ENCODE measurements at places on chromosomes 5 and 9.

- no peak for DNase-seq
- no peaks in the 10 kb centered on the region for H3K4me1 ChIP-seq
- H3K4me3 ChIP-seq = no peak overlapping the region
- H3K27ac ChIP-seq = no peak overlapping the region
- no peaks in the 10 kb centered on the region for H3K27me3 ChIP-seq
- no peaks in the 10 kb centered on the region for H3K36me3 ChIP-seq
Measured at GRCh38 chr5:42436051-42436450, 12.8 kb downstream of the GHR start.

DNA sequence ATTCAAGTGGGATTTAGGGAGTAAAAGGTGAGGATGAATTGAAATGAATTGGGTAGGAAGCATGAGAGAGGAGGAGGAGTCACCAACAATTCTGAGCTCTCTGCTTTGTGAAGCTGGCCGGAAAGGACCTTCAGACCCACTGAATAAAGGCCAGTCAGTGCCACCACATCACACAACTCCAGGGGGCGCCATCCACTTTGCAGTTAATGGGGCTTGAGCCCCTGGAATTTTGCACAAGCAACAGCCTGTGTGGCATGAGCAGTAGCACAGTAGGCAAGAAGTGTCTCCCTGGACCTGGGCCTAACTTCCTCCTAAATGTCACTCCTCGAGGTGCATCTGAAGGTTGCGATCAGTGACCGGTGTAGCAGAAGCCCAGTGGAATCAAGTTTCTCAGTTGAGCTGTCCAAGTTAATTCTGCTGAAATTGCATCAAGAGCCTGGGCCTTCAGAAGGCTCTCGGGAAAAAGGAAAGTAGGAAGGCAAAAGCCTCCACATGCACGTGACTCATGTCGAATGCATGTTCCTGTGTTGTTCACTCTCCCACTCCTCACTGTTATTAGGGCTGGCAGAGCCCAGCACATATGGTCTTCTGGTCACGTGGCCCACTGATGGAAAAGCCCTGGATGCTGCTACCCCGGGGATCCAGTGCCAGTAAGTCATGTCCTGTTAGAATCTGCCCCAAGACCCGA, 27.8 kb upstream of the GLIS3 start:
- no peaks in the 10 kb centered on the region for H3K4me1 ChIP-seq
- H3K4me3 ChIP-seq = no peak overlapping the region
- H3K36me3 ChIP-seq = no peaks in the 10 kb centered on the region

GRCh38 chr5:66864240-66864884, 268.2 kb downstream of the MAST4 start:
- H3K4me1 ChIP-seq = peaks cover 4% of the 10 kb centered on the region
- H3K27ac ChIP-seq = no peak overlapping the region
- no peaks in the 10 kb centered on the region for H3K36me3 ChIP-seq
- no peaks in the 10 kb centered on the region for H3K27me3 ChIP-seq
- no peak overlapping the region for H3K4me3 ChIP-seq

DNA sequence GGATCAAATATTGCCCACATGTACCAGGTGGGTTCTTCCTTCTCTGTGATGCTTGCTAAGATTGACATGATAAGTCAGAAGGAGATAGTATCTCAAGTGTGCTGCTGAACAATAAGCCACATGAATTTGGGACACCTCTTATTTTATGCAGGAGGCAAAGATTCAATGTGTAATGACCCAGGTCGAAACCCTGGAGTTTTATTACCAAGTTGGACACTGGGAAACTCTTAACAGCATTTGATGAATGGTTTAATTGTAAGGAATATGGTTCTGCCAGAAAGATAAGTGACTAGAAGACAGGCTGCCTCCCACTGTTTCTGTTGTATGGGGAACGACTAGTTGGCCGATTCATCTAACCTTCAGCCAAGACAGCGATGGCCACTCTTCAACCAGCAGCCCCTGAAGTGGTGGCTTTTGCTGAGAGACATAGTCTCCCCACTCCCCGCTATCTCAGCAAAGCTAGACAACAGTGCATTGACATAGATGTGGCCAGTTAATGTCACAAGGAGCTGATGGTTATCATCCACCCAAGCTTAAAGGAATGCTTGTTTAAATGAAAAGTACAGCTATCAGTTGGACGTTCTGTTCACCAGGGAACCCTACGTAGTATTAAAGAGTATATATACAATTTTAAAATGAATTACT, 407.7 kb downstream of the KDM4C start:
- H3K4me1 ChIP-seq = no peaks in the 10 kb centered on the region
- H3K27ac ChIP-seq = no peak overlapping the region
- no peaks in the 10 kb centered on the region for H3K36me3 ChIP-seq

DNA sequence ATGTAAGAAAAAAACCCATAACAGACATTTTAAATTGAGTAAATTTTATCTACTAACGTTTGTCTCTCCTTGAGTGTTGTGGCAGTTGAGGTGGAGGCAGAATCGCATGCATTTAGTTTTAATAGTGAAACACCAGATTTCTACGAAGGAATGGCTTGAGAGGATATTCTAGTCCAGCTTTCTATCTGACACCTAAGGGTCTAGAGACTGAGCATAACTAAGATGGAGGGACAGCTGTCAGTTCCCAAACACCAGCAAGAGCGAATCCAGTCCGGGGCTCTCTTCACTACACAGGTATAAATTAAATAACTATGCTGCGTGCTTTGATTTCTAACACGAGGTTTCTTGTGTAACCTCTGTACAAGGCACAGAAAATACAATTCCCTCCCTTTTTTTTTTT, 1.4 kb downstream of the NCBP1 start:
- no peaks in the 10 kb centered on the region for H3K27me3 ChIP-seq
- no peak overlapping the region for H3K4me3 ChIP-seq
- no peak overlapping the region for H3K27ac ChIP-seq
- H3K36me3 ChIP-seq = no peaks in the 10 kb centered on the region
- peaks cover 6% of the 10 kb centered on the region for H3K4me1 ChIP-seq

- H3K27ac ChIP-seq = no peak overlapping the region
- H3K4me1 ChIP-seq = no peaks in the 10 kb centered on the region
- no peak overlapping the region for H3K4me3 ChIP-seq
- peak; percentile 48 for DNase-seq
Measured at GRCh38 chr9:136645903-136646754, 16.6 kb upstream of the EGFL7 start.

DNA sequence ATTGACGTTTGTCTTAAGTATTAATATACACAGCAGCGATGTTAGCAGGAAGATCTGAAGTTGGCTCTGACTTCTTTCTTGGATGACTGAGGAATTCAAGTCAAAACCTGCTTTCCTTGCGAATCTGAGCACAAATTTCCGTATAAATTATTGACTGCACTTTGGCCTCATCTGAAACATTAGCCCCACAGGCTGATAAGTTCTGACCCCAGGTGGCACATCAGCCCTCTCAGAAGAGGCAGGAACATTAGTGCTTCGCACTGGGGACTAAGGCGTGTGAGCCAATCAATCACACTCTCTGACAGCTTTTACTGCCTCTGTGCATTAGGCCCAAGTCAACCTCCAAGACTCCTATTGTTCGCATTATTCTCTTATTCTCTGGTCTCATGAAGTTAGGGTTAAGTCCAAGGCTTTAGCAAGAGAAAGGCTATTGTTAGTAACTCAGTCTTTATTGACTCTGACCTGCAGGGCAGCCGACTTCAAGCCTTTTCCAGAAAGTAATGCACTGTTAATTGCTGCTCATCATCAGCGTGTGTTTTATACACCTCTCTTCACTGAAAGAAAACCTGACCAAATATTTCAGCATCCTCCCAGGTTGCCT, 84.2 kb downstream of the ZNF608 start:
- DNase-seq = no peak
- peaks cover 14% of the 10 kb centered on the region for H3K4me1 ChIP-seq
- H3K27ac ChIP-seq = no peak overlapping the region

- no peak for DNase-seq
- no peak overlapping the region for H3K27ac ChIP-seq
- no peak overlapping the region for H3K4me3 ChIP-seq
- peaks cover 27% of the 10 kb centered on the region for H3K36me3 ChIP-seq
- H3K27me3 ChIP-seq = no peaks in the 10 kb centered on the region
Measured at GRCh38 chr5:132884548-132884947, 11.1 kb downstream of the LEAP2 start.

- peak overlapping the region; percentile 65 for H3K27ac ChIP-seq
- peaks cover 15% of the 10 kb centered on the region for H3K4me1 ChIP-seq
- H3K36me3 ChIP-seq = no peaks in the 10 kb centered on the region
- no peaks in the 10 kb centered on the region for H3K27me3 ChIP-seq
- DNase-seq = no peak
- peak overlapping the region; percentile 100 for H3K4me3 ChIP-seq
Measured at GRCh38 chr9:134066913-134067851, 644 bp downstream of the BRD3 start.

- H3K27ac ChIP-seq = no peak overlapping the region
- H3K4me3 ChIP-seq = no peak overlapping the region
- H3K27me3 ChIP-seq = no peaks in the 10 kb centered on the region
- no peak for DNase-seq
- peaks cover 77% of the 10 kb centered on the region for H3K36me3 ChIP-seq
- H3K4me1 ChIP-seq = no peaks in the 10 kb centered on the region
Measured at GRCh38 chr9:134152022-134152448, 12.3 kb downstream of the RNU6ATAC start.

DNA sequence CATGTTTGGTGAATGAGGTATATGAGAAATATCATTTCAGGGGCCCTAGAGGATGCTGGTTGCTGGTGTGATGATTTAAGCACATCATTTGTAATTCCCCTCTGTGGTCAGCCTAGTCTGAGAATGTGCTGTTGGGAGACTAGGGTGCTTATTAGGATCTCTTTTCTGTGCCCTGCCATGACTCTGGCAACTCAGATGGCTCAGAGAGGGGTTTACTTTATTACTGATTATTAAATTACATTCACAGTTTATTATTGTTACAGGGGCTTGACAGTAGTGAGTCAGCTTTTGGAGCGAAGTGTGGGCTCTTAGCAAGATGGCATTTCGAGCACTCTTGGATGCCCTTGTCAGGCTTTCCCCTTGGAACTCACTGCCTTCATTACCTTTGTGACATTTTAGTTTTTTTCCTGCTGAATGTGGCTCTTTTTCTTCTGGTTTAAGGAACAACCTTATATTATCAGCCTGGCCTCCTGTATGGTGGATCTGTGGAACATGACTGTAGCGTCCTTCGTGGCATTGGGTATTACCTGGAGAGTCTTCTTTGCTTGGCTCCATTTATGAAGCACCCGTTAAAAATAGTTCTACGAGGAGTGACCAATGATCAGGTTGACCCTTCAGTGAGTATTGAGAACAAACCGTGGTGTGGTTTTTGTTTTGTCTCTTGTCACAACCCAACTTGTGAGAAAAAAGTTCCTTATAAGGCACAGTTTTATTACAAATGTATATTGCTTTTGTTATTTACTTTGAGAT, 33.8 kb downstream of the RCL1 start:
- no peaks in the 10 kb centered on the region for H3K27me3 ChIP-seq
- no peak overlapping the region for H3K4me3 ChIP-seq
- no peak for DNase-seq
- H3K27ac ChIP-seq = no peak overlapping the region
- H3K4me1 ChIP-seq = no peaks in the 10 kb centered on the region
- H3K36me3 ChIP-seq = no peaks in the 10 kb centered on the region

DNA sequence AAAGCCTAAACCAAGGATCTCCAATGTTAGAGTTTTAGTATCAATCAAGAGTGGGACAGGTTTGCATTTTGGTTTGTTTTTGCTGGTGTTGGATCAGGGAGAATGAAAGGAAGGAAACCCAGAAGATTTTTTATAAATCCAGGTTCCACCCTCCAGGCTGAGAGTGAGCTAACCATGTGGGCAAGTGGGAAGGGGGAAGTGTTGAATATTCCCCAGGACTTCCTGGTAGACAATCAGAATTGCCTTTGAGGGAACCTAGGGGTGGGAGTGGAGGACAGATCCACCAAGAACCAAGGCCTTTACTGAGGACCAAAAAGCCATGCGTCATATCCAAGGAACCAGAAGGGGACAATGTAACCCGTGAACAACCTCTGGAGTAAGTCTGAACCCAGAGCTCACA, 33.5 kb upstream of the PIK3R1 start:
- H3K36me3 ChIP-seq = no peaks in the 10 kb centered on the region
- H3K27me3 ChIP-seq = no peaks in the 10 kb centered on the region
- H3K4me1 ChIP-seq = no peaks in the 10 kb centered on the region
- H3K4me3 ChIP-seq = no peak overlapping the region

DNA sequence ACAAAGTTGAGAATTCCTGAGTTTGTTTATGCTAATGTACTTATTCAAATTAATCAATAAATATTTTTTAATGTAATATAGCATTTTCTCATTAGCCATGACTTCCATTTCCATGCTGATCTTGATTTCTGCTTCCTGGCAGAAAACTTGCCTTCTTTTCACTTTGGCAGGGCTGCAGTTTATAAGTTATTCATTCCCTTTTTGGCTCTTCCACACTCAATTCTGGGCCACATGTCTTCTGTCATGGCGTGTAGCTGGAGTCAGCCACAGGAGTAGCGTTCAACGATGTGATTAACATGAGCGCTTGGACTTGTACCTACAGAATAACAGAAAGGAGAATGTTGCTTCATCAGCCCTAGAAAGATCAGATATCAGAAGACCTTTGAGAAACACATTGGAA, 172.9 kb downstream of the CFAP90 start:
- H3K4me3 ChIP-seq = no peak overlapping the region
- H3K36me3 ChIP-seq = no peaks in the 10 kb centered on the region
- H3K27ac ChIP-seq = no peak overlapping the region
- no peaks in the 10 kb centered on the region for H3K27me3 ChIP-seq
- DNase-seq = no peak

DNA sequence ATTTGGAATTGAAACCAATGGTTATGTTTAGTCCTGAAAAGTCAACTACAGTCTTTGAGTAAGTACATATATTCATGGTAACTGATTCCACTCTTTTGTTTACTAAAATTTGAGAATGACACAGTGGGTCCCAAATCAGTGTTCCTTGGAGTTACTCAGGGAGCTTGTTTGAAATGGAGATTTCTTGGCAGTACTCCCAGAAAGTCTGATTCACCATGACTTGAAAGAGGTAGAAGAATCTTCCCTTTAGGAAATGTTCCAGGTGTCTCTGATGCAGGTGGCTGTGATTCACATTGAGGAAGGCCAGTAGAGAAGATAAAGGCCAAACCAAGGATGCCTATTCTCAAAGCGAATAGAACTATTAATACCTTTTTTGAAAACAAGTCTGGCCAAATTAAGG, 1078.3 kb downstream of the CDH12 start:
- no peak for DNase-seq
- H3K36me3 ChIP-seq = no peaks in the 10 kb centered on the region
- H3K27ac ChIP-seq = no peak overlapping the region
- H3K4me1 ChIP-seq = no peaks in the 10 kb centered on the region

- peaks cover 12% of the 10 kb centered on the region for H3K4me1 ChIP-seq
- H3K27ac ChIP-seq = no peak overlapping the region
- no peak for DNase-seq
- no peaks in the 10 kb centered on the region for H3K36me3 ChIP-seq
Measured at GRCh38 chr9:68981789-68982188, 32.1 kb downstream of the PRKACG start.

DNA sequence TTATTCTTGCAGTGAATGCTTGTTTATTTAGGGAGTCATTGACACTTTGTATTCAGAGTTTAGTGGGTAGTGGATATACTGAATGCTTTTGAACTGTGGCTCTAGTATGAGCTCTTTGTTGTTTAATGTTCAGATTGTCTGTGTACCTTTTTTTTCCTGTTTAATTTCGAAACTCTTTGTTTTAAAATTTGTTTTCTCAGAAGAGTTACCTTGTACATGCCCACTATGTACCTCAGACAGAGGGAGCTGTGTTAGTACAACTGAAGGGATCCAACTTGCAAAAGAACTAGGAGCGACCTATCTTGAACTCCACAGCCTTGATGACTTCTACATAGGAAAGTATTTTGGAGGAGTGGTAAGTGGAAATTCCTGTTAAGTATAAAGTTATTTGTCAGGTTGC, 17.0 kb downstream of the RHOBTB3 start:
- no peak overlapping the region for H3K4me3 ChIP-seq
- H3K36me3 ChIP-seq = no peaks in the 10 kb centered on the region
- no peak for DNase-seq
- H3K27me3 ChIP-seq = no peaks in the 10 kb centered on the region

GRCh38 chr9:128552744-128553440, 505 bp downstream of the SPTAN1 start:
- peak overlapping the region; percentile 96 for H3K4me3 ChIP-seq
- peak; percentile 68 for DNase-seq
- peak overlapping the region; percentile 61 for H3K27ac ChIP-seq

Data from H1 (cell line).